ENCODE measurements at places on chromosomes 4 and X.

DNA sequence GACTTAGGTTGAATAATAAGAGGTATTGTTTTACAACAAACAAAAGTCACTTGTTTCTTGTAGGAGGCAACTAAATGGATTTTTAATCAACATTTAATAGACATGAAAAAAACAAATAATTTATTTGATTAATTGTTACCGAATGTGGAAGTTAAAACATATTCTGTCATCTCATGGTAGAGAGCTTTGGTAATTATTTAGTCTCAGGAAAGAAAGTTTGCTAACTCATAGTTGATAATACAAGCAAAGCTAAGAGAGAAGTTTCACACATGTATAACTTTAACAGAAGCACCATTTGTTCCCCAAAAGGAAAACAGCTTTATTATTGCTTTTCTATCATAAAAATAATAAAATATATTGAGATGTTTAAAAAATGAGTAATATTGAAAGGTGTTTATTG, 44.9 kb downstream of the GUCY1A1 start:
- DNase-seq, result no peak

DNA sequence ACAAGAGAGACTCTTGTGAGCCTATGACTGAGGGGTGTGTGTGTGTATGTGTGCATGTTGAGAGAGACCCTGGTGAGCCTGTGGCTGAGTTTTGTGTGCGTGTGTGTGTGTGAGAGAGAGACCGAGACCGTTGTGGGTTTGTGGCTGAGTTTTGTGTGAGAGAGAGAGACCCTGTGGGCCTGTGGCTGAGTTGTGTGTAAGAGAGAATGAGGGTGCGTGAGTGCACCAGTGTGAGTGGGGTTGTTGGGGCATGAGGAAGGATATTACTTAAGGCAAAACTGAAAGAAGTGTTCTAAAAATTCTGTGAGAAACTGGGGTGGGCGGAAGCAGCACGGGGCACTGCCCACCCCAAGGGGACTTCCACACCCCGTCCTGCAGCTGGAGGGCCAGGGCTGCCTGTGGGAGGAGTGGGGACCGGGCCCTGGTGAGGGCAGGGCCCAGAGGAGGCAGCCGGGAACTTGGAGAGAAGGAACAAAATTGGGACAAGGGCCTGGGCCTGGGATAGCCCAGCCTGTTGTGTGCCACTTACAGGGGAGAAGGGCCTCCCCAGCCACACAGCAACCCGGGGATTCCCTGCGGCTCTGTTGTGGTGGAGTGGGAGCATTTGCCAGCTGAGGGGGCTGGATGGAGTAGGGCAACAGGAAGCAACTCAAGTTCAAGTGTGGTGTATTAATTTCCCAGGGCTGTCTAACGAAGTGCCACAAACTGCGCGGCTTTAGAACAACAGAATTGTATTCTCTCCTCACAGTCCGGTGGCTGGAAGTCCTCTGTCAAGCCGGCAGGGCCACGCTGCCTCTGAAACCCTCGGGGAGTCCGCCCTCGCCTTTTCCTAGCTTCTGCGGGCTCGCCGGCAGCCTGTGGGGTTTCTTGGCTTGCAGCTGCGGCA, 22.1 kb downstream of the TMEM131L start:
- DNase-seq, result no peak

DNA sequence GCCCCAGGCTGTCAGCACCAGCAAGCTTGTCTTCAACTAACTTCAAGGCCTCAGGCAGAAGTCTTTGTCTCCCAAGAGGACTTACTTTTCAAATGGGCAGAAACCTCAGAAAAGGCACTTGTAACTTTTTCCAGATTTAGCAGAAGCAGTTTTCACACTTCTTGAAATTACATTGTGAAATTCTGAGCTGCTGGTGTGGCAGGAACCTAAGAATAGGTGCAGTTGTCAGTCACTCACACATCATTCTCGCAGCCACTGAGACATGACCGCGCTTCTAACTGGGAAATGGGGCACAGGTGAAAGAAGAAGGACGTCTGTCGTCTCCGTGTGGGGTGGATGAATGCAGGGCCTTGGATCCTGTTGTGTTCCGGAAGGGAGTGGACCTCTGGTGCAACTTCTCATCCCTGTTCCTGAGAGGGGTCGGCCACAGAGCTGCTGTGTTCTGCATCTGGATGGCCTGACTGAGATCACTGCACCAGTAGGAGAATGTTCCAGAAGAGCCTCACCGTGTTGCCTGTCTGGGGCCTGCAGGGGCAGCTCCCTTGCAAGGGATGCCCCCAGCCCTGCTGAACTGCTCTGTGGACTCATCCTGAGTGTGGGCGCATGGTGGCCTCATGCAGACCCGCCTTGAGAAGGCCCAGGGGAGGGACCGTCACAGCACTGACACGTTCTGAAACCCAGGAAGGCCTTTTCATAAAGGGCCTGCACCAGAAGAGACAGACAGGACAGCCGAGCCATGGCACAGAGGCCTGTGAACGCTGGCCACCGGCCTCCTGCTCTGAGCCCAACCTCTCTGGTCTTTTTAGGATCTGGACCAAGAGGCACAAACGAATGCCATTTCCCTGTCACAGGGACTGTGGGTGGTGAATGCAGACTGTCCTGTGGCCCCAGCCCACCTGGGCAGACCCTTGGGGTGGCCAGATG, 18.7 kb downstream of the NAT8L start:
- no peak for DNase-seq

- no peak for DNase-seq
Observed at GRCh38 chr4:41380511-41381157, 123.9 kb downstream of the UCHL1 start.

- DNase-seq, result no peak
Observed at GRCh38 chr4:20444599-20445337, 193.1 kb downstream of the SLIT2 start.

- DNase-seq, result no peak
Observed at GRCh38 chrX:145843146-145843904, 25.7 kb downstream of the SLITRK2 start.

- no peak for DNase-seq
Observed at GRCh38 chr4:177582992-177583391, 140.8 kb upstream of the AGA start.

- no peak for DNase-seq
Observed at GRCh38 chrX:154082396-154083125, 15.0 kb downstream of the MECP2 start.

DNA sequence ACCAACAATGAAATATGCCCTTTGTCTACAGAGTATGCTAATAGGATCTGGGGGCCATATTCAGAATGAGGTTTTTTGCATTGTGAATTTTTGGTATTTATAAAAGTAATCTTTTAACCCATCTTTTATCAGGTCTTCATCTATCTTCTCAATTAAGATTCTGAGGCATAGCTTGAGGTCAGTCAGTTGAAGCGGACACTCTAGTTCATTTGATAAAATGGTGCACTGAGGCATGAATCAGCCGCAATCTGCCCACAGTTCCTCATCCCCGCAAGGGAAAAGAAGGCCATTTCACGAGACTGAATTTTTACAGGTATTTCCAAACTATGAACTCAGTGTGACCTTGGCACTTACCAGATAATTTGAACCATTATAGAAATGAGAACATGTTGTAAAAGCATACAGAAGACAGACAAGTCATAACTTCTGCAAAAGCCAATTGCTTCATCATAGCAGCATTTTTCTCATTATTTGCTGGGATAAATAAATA, 19.3 kb upstream of the VCX2 start:
- no peak for DNase-seq

GRCh38 chrX:153738056-153738605, 13.5 kb downstream of the ABCD1 start:
- no peak for DNase-seq

GRCh38 chrX:40506201-40506985, 74.4 kb upstream of the ATP6AP2 start:
- DNase-seq, result no peak

GRCh38 chr4:2725380-2725779, 30.8 kb downstream of the TNIP2 start:
- no peak for DNase-seq

DNA sequence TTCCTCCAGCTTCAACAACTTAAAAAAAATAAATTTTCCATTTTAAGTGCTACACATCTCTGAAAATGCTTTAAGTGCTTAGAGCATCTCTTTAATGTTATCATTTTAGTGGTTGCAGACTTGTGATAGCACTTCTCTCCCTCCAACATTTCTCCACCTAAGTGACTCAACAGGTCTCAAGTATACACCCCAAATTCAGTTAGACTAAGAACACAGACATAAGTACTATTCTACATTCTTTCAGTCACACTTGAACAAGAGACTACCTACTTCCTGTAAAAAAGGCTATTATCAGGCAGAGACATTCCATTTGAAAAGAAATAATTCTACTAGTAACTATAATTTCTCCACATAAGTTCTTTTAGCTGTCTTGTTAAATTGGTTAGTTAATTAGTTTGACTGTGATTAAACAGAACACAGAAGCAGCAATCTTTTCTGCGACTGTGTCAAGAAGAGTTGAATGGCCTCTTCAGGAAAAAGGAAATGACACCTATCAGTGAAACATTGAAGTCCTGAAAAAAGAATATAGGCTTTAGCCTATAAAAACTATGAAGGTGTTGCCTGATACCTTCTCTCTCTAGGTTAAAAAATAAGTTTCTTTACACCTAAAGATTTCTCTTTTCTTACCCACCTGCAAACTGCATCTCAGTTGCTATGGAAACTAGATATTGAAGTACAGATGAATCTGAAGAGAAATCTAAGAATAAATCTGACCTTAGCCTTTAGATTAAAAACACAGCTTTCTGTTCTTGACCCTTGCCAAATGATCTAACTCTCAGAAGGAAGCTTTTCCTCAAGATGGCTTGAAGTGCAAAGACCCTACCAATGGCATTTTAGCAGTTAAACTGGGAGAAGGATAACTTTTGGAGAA, 18.0 kb downstream of the NAF1 start:
- DNase-seq, result no peak

- DNase-seq, result no peak
Observed at GRCh38 chr4:89316931-89317366, 9.3 kb upstream of the GPRIN3 start.

DNA sequence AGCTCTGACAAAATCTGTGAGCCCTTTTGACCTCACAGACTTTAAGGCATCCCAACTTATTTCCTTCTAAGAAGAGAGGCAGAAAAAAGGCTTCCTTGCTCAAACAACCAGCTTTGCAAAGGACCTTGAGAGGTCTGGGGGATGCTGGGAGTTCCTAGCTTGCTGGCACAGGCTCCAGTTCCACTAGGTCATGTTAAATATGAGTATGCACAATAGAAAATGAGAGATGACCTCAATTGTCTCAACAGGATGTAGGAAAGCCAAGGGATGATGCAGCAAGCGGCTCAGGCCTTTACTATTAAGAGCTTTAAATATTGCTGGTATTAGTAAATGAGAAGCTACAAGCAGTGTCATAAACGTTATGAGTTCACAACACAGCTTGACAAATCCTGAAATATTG, 13.3 kb upstream of the ZNF827 start:
- DNase-seq, result no peak
